ENCODE measurements at places on chromosomes 12 and 14. TPM values are rescaled to one million over a fixed set of nuclear protein-coding genes. Genes with fewer than 3 reads are reported as not detected.

- no peak for DNase-seq
Measured at GRCh38 chr12:101927999-101928398, 50.6 kb downstream of the DRAM1 start.

Gene LRP6
- total RNA-seq: 20.7 TPM

- DNase-seq: no peak
Measured at GRCh38 chr14:100754020-100754419, 27.3 kb downstream of the DLK1 start.

DNA sequence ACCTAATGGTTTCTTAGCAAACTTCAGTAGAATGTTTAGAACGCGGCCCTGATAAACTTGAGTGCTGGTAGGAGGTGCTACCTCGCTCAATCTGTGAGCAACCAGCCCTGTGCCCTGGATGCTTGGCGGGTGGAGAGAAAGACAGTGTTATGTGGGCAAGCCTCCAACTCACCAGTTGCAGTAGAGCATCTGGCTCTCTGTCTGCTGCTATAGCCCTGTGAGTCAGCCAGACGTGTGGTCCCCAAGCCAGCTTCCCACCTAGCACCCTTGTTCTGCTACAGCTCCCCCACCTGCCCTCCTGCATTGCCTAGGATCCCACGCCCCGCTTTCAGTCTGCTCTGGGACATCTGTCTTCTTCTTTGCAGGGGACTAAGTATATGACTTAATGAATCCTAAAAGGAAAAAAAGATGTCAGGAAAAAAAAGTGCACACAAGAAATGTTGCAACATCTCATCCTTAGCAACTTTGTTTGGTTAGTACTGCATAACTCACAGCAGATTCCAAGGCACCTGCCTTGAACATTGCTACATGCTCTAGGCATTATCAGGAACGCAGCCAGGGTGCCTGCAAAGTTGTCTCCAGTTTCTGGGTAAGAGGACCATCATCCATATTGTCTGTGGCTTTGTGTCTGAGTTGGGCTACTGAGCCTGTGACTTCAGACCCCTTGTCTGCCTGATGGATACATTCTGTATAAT, 13.6 kb downstream of the SNRNP35 start:
- DNase-seq: no peak

All from lower leg skin (tissue), 4 donors.